ENCODE measurements at places on chromosomes 1 and 21.
A peak's percentile ranks its signal among the peaks of the same experiment; 100 is the strongest.

DNA sequence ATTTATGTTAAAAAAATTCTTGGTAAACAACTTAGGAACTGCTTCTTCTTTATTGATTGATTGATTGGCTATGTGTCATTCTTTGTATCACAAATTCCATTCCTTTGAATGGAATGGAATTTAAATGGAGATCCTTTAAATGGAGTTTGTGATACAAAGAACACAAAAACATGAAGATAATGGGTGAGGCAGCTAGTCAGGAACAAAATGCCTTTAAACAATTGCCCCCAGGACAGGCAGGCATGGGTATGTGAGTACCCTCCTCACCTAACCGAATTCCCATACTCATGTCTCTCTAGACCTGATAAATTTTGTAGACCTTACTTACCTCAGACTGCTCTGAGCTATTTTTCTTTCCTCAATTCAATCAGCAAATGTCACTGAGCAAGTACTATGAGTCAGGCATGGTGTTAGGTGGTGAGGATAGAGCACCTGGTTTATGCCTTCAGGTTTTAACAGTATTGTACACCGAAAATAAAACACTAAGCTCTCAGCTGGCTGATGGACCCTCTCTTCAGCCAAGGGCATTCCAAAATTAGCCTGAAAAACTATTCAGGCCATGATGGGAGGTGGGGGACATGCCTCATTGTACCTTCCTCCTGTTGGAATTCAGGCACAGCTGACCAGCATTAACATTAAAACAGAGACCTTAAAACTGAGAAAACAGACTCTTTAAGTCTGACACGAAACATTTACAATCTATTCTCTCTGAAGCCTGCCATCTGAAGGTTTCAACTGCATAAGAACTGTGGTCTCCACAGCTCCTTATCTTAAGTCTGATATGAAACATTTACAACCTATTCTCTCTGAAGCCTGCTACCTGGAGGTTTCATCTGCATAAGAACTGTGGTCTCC lies 58.9 kb downstream of the OLFML3 start:
- no peak for DNase-seq

GRCh38 chr1:52152572-52152971 lies 10.7 kb downstream of the ZFYVE9 start:
- no peak for DNase-seq

- no peak for DNase-seq
Measured at GRCh38 chr1:3001471-3002348, 19.6 kb upstream of the ACTRT2 start.

DNA sequence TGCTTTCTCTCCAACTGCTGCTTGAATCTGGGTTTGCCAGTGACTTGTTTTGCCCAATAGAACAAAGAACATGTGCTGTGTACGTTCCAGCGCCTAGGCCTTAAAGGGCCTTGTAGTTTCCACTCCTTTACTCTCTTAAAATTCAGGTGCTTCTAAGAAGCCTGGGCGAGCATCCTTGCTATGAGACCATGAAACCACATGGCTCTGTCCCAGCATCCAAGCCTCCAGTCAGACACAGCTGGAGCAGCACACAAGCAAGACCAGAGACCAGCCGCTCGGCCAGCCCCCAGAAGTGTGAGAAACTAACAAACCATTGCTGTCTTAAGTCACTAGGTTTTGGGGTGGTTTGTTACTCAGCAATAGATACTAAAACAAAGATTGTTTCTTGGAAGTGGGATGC lies 15.1 kb downstream of the PLEKHO1 start:
- no peak for DNase-seq

GRCh38 chr1:160575112-160575664 lies 4.1 kb downstream of the CD84 start:
- no peak for DNase-seq

DNA sequence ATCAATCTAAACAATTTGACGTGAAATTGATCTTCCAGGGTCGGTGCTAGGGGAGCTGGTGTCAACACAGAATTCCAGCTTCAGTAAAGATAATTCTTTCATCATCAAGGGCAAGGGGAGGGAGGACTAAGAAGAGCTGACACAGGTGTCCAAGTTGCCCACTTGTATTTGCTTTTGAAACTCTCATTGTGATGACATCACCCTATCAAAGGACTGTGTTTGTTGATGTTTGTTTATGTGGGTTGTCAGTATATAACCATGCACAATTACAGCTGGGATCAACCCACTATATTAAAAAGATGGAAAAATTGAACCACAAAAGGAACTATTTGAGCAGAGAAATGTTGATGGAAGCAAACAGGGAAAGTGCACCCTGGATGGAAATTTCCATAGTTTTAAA lies 48.8 kb downstream of the ZC3H11B start:
- DNase-seq, result no peak

DNA sequence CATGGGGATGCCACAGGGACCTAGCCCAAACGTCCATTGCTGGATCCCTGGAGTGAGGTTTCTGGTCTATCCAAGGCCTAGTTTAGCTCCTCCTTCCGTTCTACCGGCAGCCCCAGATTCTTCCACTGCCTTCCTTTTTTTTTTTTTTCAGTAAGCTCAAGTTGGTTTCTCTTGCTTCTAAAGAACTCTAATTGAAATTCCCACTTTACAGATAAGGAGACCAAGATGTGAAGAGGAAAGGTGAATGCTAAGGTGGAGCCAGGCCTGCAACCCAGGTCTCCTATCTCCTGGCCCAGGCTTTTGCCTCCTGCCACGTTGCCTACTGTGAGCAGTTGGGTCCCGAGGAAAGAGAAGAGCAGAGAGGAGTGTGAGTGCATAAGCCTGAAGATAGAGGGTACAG lies 31.5 kb upstream of the CLIC4 start:
- DNase-seq, result no peak

- no peak for DNase-seq
Measured at GRCh38 chr1:109319114-109319513, 12.3 kb upstream of the MYBPHL start.

- DNase-seq, result no peak
Measured at GRCh38 chr1:6586404-6586816, 6.6 kb downstream of the ZBTB48 start.

DNA sequence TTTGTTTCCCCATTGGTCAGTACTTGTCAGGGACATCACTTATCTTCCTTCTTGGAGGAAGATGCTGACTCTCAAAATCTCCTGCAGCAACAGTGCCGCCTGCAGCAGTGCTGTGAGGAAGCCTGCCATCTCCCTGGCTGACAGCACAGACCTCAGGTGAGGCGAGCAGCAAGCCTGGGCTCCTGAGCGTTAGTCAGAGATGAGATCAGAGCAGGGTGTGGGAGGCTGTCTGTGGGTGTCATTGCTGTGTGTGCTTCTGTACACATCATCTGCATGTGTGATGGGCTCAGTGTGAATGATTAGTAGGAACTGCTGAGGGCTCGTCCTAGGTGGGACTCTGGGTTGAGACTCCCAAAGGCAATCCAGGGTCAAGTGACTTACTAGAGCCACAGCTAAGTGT lies 6.1 kb downstream of the STRIP1 start:
- no peak for DNase-seq

GRCh38 chr1:57133686-57134085 lies 167.9 kb upstream of the C8B start:
- no peak for DNase-seq

DNA sequence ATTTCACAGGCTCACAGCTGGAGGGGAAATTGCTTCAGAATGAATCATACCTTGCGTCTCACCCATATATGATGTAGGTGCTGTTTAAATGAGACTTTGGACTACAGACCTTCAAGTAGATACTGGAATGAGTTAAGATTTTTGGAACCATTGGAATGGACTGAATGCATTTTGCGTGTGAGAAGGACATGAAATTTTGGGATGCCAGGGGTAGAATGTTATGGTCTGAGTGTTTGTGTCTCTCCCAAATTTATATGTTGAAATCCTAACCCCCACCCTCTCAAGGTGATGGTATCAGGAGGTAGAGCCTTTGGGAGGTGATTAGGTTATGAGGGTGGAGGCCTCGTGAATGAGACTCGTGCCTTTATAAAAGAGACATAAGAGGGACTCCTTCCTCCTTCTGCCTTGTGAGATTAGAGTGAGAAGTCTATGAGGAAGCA lies 41.4 kb downstream of the KCNK1 start:
- DNase-seq, result no peak

- DNase-seq, result no peak
Measured at GRCh38 chr1:206979379-206980043, 9.3 kb upstream of the FCAMR start.

DNA sequence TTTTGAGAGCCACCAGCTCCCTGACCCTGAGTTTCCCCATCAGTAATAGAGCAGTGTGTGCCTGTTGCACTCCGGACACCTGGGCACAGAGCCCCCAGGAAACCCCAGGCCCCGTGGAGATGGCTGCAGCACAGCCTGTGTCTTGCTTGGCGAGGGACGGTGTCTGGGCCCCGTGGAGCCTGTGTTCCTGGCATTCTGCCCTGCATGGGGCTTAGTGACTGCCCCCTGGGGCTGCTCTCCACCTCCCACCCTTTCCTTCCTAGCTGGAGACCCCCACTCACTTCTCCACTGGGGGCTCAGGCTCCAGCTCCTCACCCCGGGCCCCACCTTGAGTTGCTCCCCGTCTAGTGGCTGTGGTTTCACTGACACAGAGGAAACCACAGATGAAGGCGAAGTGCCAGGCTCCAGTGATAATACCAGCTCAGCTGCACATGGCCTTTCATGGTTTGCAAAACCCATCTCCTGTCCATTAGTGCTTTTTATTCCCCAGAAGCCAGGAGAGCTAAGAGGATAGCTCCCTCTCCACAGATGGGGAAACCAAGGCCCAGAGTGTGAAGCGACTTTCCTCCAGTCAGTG lies 39.4 kb downstream of the DMRTB1 start:
- no peak for DNase-seq

- DNase-seq, result no peak
Measured at GRCh38 chr1:66413838-66414175, 120.1 kb upstream of the SGIP1 start.

- no peak for DNase-seq
Measured at GRCh38 chr1:31614414-31615005, 3.0 kb upstream of the HCRTR1 start.

- DNase-seq, result no peak
Measured at GRCh38 chr1:17222557-17222956, 17.6 kb downstream of the PADI1 start.

- DNase-seq, result peak; percentile 70
Measured at GRCh38 chr1:229296541-229296941, 25.6 kb downstream of the RAB4A start.

DNA sequence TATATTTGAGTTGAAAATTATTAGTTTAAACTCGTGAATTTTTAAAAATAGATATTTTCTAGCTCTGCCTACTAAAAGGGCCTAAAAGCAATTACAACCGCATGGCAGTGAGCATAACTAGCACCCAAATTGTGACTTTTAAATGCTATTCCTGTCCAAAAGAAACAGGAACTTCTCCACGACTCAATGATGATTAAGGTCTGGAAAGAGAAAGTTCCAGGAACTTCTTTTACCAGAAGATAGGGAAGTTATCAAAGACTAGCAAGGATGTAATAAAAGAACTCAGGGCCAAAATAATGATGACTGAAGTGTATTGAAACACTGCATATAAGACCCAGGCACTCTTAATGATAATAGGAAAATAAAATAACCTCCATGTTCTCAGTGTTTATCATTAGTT lies 313.0 kb downstream of the PLPP3 start:
- DNase-seq, result no peak

DNA sequence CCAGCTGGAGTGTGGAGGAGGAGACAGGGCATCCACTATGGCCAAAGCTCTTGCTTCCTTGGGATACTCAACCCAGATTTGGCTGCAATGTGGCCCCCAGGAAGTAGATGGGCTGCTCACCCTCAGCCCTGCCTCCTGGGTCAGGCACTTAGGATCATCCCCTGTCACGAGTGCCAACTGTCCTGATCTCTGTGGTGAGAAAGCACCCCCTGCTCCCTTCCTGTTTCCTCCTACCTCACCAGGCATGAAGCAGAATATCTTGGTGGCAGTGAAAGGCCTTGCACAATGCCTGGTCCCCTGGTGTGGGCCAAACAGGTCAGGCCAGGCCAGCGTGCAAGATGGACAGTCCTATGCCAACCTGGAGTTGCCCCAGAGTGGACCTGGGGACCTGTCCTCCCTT lies 211.7 kb downstream of the GRIK3 start:
- DNase-seq, result no peak

DNA sequence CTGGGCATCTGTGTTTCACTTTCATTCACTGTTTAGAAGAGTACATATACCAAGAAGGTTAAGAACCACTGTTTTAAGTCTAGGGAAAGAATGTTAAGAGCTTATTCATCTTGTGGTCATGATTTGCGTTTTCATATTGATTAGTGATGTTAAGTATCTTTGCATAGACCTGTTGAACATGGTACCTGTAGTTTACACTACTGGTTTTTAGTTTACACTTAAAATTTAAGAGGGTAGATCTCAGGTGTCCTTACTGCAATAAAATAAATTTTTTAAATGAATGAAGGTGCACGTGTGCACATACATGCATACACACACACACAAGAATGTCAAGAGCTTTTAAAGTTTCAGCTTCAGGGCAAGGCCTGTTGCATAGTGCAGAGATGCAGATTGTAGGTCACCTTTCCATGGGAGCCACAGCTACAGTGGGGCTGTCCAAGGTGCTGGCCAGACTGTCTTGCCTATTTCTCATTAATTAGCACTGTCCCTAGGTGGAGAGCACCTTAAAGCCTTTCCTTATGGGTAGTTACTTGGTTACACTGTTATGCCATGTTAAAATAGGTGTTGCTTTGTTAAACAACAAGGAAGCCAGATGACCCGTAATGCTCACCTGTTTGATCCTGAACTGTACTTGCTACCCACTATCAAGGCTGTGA lies 543.0 kb upstream of the DAB1 start:
- DNase-seq, result peak; percentile 37

DNA sequence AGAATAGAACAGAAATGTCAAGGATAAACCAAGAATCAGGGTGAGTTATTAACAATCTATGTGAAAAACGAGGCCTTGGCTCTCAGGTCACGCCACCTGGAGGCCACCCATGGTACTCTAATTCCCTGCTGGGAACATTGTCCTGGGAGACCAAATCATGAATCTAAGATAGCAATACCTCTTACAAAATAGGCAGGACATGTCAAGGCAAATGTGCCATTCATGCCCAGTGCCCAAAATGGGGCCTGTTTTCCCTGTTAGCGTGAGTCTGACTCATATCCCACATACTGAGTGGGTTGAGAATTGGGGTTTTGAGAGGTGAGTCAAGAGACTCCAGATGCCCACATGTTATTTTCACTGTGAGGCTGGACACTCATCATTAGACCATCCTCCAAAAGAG lies 380.8 kb downstream of the HHIPL2 start:
- no peak for DNase-seq

DNA sequence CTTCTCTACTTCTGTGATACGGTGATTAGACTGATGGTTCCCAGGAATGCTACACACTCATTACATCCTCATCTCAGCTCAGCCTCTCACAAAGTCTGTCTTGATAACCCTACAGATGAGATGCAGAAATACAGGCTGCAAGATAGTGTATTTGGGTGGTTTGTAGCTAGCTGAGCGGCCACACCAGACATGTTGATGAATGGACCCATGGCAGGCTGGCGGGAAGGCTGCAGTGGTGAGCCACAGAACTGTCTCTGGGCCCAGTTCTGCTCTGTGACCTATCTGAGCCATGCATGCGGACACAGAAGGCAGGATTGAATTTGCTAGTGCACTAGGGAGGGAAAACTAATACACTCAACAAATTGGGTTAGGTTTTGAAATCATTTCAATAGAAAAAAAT lies 71.9 kb downstream of the LRRN2 start:
- no peak for DNase-seq
